ENCODE measurements at places on chromosomes 4 and X.

GRCh38 chr4:55409468-55410171 lies 13.9 kb downstream of the TMEM165 start:
- peak; percentile 37 for DNase-seq

GRCh38 chr4:7549866-7550265 lies 115.1 kb upstream of the PSAPL1 start:
- peak; percentile 60 for DNase-seq

DNA sequence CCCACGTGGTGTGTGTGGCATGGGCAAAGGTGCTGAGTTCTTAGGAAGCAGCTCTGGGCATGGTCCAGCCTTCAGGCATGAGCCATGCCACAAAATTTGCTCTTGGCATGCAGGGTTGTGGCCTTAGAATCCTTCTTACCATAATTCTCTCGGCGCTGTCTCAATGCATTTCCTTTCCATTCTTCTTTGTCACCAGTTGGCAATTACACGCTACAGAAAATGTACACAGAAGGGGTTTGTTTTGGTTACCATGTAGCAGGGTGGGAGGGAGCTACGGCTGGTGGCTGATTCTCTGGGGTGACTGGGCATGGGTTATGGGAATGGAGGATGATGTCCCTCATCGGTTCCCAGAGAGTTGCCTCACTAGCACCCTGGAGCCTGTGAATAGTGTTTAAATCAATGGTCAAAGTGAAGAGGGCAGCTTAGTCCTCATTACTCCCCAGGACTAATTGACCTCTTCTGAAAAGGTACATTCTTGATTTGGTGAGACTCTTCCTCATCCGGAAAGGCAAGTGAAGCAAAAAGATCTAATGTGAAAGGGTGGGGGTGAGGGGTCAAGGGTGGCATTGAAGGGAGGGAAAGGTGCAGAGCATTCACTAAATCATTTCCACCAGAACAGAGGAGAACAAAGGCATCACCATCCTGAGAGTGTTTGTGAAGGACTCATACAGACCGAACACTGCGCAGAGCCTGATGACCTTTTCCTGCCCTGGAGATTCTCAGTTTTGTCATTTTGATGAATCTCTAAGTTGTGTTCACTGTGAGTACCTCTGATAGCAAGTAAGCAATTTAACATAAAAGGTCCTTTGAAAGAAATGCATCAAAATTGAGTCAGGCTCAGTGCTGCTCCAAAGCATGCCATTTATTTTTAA lies 199.8 kb upstream of the SFRP2 start:
- DNase-seq: no peak

GRCh38 chr4:88320780-88321373 lies 36.5 kb upstream of the PPM1K start:
- DNase-seq: no peak

GRCh38 chr4:118224243-118224829 lies 128.5 kb downstream of the PRSS12 start:
- peak; percentile 75 for DNase-seq

DNA sequence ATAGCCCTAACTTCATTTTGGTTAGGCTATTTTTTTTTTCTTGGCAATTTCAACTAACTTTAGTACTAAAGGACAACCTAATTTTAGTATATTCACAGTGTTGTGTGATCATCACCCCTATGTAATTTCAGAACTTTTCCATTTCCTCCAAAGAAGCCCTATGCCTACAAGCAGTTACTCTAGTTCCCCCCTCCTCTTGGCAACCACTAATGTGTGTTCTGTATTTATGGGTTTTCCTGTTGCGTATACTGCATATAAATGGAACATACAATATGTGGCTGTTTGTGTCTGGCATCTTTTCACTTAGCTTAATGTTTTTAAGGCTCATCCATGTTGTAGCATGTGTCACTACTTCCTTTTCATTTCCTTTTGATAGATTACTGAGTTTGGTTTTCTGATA lies 57.6 kb downstream of the N4BP2 start:
- no peak for DNase-seq

GRCh38 chr4:94219402-94219801 lies 11.7 kb downstream of the SMARCAD1 start:
- no peak for DNase-seq

DNA sequence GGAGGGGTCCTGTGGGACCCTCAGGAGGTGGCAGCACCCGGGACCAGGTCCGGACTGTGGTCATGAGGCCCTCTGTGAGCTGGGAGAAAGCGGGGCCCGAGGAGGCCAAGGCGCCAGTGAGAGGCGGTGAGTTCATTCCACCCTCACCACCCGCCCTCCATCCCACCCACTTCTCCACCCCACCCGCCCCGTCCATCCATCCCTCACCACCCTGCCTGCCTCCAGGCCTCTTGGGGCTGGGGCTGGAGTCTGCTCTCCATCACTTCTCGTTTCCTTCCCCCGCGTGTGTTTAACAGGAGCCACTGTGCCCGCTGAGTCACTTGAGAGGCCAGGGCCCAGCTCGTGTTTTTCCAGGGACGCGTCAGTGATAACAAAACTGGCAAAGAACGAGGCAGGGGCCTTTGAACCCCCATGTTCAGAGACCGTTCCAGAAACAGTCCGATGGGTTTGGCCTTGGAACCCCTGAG lies 6.2 kb downstream of the SH3TC1 start:
- no peak for DNase-seq

DNA sequence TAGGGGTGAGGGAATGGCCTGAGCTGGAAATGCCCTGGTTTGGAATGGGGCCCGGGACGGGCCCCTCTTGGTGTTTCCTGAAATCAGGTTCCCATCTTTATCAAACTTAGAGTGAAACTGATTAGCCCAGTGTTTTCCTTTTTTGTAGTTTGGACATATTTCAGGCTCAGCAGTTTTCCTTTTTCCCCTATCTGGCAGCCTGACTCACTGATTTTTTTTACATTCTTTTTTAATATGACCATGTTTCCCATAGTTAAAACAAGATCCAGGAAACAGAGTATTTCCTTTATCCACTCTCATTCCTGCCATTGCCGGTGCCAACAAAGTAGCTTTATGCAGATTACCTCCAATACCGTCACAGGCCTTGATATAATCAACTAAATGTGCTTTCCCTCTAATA lies 20.5 kb upstream of the C4orf17 start:
- no peak for DNase-seq

GRCh38 chr4:79227860-79228259 lies 98.0 kb downstream of the NAA11 start:
- no peak for DNase-seq

DNA sequence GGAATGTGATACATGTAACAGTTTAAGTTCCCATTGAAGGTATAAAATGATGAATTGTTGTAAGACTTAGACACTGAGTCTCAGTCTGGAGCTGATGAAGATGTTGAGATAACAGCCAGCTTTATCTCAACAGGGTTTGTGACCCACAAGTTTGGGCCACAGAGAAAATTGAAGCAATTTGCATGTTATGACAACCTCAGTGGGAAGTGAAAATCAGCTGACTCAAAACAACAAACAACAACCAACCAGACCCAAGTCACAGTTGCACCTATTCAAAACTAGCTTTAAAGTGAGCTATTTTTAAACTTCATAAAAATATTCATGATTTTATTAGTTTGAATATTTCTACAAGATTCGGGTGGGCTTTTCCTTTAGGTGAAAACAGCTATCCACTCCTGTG lies 8.0 kb downstream of the SFRP2 start:
- DNase-seq: no peak

- no peak for DNase-seq
These were observed 23.4 kb downstream of the ELF2 start for GRCh38 chr4:139153411-139154133.

- no peak for DNase-seq
These were observed 27.0 kb upstream of the TMEM131L start for GRCh38 chr4:153438916-153439756.

GRCh38 chr4:152372444-152372843 lies 163.4 kb downstream of the FBXW7 start:
- no peak for DNase-seq

DNA sequence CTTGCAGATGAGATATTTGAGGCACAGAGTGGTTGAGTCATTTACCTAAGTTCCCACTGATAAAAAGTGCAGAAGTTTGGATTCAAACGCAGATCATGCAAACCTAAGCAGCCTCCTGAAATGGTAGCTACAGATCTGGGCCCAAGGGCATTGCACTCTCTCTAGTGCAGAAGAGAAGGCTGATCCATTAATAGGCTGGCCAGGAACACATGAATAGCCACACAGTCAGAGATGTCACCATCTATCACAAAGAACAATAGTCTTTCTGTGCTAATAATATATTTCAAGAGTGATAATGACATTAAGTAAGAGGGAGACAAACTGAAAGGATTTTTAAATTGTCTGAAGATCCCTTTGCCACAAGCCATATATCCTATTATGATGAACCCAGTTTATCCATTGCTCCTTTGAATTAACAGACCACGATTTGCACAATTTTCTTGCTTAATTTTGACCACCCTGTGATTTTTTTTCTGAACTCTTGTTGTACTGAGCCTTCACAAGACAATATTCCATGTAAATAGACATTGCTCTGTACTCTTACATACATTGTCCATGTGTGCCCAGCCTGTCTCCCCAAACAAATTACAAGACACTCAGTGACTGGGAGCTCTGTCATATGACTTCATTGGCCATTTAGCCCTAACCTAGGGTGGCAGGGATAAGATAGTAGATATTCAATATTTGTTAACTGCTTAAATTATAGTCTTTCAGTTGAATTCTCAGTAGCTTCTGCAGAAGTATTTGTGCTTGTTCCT lies 112.4 kb upstream of the RBPJ start:
- DNase-seq: no peak

GRCh38 chr4:152200511-152201333 lies 335.2 kb downstream of the FBXW7 start:
- no peak for DNase-seq

- DNase-seq: no peak
These were observed 8.7 kb downstream of the UBA1 start for GRCh38 chrX:47202316-47202715.

DNA sequence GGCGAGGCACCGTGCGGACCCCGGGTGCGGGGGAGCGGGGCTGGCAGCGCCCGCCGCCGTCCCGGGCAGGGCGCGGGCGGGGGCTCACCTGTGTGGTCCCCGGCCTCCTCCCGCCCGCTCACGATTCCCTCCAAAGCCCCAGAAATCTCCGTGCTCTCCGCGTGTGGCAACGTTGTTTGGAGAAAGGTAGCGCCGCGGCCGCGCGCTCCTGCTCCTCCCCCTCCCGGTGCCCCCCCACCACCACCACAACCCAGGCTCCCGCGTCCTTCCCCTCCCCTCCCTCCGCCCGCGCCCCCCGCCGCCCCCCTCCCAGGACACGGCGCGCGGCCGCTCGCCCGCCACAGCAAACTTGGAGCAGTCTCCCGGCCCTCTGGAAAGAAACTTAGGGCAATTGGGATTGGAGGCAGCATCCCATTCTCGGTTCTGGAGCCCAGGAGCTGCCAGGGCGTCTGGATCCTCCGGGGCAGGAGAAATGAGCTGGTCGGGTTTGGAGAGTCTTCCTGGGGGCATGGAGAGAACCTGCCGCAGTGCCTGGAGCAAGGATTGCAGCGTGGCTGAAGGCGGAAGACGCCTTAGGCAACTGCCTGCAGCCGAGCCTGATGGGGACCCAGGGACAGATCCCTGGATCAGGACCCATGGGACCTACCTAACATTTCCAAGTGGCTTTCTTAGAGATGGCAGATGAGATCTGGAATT lies 855 bp downstream of the KLF3 start:
- DNase-seq: peak; percentile 87

DNA sequence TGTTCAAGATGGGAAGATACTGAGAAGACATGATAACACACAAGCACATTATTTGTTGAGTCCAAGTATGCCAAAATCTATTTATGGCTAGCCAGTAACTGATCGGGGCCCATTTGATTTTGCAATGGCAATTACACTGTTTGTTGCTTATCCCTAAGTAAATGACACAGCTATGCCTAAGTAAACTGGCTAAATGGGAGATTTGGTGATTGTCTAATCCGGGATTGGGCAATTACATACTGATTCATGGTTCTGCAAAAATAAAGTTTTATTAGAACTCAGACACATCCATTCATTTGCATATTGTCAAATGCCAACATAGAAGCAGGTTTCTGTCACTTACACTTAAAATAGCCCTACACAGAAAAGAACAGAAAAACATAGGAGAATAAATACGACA lies 140.2 kb upstream of the TBL1X start:
- no peak for DNase-seq

- DNase-seq: no peak
These were observed 170.7 kb upstream of the PUDP start for GRCh38 chrX:7318661-7319060.

- DNase-seq: peak; percentile 19
These were observed 249.4 kb downstream of the ADAMTS3 start for GRCh38 chr4:72319601-72320021.

DNA sequence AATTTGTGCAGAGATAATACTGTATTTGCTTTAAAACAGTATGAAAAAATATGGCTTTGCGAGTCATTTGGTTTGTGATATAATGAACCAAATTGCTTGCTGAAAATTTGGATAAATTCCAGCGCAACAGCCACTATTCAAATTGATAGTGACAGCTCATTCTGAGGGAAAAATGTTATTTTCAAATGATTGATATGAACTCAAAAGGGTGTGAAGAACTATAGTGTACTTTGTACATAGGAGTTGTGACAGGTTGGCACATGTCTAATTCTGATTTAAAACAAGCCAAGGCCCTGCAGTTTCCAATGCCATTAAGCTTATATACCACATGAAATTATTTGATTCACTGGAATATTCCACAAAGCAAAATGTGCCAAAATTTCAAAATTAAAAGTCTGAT lies 1628.9 kb upstream of the AGA start:
- no peak for DNase-seq

GRCh38 chr4:42048394-42048793 lies 58.1 kb downstream of the SLC30A9 start:
- no peak for DNase-seq

GRCh38 chrX:102765217-102765616 lies 44.7 kb downstream of the GPRASP3 start:
- no peak for DNase-seq

DNA sequence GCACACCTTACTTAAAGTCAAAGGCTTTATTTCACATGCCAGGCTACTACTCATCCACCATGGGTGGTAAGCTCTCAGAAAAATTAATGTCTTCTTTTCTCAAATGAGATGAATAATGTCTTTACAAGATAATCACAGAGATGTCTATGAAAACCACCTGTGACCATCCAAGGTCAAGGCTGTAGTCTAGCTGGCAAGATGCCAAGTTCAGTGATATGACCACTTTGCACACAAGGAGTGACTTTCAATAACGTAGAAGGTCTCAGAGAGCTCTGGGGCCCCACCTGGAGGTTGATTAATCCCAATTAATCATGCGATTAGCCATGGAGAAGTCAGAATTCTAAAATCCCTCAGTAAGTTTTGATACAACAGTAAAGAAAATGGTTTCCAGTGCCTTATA lies 20.5 kb downstream of the ANOS1 start:
- no peak for DNase-seq
